ENCODE measurements at places on chromosomes 1 and 21.

DNA sequence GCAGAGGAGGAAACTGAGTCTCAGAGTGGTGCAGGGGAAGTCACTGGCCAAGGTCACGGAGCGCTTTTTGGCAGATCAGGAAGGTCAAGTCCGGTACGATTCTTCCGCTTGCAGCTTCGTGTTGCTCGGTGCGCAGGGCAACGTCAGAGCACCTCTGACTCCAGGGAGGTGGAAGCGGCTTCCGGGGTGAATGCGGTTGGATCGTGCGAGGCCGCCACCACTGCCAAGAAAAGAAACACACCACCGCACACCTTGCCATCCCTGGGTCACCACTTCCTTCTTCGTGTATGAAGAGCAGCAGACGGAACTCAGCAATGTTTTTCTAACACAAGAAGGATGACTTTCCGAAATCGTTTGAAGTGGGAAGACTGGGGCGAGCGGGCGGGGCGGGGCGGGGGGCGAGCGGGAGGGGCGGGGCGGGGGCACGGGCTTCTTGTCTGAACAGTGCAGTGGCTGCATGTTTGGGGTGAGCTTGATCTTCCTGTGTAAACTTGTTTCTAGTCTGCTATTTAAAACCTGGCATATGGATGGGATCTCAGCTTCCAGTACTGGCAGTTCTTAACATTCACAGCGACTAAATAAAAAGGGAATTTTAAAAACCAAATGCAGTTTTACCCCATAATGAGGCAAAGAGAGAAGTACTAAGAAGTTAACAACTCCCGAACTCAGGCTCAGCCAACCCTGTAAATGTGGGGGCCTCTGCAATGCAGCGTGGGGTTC lies 300.0 kb downstream of the RRAGC start:
- no peak for DNase-seq

GRCh38 chr1:216566641-216567205 lies 143.5 kb upstream of the USH2A start:
- DNase-seq = no peak

DNA sequence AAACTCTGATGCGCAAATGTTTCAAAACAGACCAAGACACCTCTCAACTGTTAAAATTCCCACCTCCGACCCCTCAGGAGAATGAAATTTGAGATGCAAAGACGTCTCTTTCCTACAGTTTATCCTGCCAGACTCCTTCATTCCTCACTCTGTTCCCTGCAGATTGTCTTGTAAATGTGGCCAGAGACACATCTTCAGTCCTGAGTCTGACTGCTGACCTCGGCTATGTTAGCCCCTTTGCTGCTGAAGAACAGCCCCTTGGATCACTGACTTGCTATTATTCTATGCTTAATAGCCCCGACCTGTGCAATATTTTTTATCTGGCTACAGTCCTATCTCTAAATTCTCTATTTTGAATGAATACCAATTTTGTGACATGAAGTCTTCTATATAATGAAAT lies 16.6 kb upstream of the ESRRG start:
- DNase-seq = no peak

- DNase-seq = no peak
Observed at GRCh38 chr1:217462666-217463065, 168.2 kb downstream of the GPATCH2 start.

GRCh38 chr1:172826096-172826741 lies 167.3 kb downstream of the FASLG start:
- DNase-seq = peak; percentile 25

DNA sequence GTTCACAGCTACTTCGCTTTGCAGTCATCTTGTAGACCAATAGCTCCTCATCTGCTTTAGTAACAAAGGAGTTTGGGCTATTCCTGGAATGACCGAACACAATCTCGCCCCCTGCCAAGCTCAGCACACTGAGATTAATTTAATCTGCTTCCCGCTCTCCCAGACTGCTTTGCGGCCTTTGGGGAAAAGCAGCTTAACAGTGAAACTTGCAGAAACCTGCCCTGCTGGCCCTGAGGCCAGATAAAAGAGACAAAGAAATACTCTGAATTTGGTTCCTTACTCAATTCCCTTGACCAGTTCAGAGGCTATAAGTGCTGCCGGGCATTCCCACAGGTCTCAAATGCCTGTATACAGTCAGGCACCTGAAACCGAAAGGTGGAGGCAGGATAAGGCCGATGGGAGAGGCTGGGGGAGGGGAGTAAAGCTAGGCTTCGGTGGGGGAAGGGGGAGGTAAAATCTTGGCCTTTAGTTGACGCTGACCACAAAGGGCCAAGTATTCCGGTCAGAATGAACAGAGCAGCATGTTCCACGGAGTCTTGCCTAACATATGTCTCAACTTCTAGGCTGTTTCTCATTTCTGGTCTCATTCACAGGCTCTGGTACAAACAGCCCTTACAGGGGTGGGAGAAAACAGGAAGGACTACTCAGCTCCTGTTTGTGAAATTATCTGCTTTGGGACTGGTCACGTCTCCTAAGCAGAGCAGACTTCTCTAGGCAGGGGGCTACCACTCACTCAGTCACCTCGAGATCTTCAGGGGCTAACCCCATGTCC lies 17.7 kb upstream of the A3GALT2 start:
- peak; percentile 60 for DNase-seq

DNA sequence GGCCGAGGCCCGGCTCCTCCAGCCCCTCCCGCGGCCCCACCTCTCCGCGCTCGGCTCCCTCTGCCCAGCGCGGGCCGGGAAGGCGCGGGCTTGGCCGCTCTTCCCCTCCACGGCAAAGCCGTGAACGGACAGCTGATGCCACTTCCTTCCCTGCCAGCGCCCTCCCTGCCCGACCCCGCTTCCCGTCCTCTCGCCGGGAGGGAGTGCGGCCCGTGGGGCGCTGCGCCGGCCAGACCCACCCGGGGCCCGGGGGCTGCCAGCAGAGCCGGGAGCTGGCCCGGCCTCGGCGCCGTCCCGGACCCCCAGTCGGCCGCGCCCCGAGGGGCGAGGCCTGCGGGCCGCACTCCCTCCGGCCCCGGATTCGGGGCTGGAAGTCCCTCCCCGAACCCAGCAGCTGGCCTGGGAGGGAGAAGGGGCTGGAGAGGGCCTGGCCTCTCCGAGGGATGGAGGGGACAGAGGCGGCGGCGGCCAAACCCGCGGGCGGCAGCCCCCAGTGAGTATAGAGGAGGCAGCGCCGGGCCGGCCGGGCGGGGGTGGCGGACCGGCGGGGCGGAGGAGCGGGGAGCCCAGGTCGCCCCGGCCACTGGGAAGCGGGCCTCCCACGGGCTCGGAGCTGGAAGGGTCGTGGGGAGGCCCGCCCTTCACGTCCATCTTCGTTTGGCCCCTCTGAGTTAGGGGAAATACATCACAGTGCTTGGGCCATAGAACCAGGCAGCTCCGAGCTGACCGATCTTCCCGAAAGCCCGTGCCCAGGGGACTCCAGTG lies at the start of gene KIAA1614:
TSS of gene KIAA1614 (plus strand) at position 97 of the 765 bp plus-strand sequence. CDS start at position 444, 347 bp downstream.
- DNase-seq = peak; percentile 53

DNA sequence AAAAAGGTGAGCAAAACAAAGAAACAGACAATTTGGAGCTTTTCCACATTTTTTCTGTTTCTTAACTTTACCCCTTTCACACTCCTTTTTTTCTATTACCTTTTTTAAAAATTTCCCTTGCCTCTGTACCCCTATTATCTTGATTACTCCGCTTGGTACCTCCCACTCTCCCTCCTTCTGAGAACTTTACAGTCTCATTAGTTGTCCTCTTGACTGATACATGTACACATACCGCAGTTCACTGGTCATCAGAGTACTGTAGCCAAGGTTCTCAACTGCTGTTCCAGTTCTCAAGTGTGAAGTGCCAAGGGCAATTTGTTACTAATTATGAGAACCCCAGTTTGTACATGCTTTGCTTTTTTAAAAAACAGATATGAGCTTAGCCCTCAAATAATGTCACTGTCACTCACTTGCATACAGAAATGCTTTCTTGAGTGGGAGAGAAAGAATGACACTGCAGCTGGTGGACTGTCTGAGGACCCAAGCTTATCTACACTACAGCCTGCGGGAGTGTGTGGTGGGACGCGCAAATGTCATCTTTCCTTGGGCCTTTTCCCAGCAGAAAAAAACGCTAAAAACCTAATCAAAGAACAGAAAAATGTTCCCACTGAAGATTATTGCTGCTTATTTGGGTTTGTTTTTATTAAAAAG lies 160.8 kb downstream of the DISP1 start:
- no peak for DNase-seq

DNA sequence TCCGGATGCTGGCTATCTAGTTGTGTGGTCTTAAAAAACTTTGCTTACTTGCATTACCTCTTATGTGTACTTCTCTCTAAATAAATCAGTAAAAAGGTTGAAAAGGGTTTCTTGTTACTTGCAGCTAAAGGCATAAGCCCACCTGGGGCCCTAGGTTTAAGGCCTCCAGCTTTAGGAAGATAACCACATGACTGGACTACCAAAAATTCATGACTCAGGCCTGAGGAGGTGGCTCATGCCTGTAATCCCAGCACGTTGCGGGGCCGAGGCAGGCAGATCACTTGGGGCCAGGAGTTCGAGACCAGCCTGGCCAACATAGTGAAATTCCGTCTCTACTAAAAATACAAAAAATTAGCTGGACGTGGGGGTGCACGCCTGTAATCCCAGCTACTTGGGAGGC lies 142.9 kb downstream of the APP start:
- no peak for DNase-seq

DNA sequence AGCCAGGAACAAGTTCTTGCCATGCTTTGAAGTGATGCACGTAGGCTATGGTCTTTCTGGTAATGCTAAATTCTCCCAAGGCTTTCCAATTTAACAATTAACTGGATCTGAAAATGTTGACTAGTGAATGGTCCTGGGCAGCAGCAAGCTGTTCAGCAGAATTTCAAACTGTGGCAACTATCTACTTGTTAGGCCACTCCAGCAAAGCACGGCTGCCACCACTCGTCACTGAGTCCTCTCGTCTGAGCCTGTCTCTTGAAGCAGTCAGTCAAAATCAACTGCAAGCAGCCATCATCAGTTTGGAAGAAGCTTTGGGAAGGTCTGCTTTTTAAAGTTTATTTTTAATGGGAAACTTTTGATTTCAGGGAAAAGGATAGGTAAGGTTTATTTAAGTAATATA lies 6.1 kb downstream of the FLVCR1 start:
- DNase-seq = no peak

DNA sequence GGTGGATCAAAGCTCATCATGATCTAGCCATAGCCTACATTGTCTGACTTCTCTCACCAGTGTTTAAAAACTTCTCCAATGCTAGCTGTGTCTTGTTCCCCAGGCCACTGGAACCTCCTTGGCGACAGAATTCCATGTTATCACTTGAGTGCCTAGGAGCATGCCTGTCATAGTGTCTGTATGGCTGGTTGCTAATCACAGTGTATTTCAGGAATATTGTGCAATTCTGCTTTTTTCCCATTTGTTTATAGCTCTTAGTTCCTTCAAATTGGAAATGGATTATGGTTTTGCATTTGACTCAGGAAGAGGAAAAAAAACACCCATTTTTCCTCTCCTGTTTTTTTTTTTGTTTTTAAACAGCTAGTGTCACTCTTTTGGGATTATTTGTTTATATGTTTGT lies 25.5 kb downstream of the ROR1 start:
- no peak for DNase-seq

GRCh38 chr1:244068567-244068966 lies 17.5 kb downstream of the ZBTB18 start:
- no peak for DNase-seq

- DNase-seq = no peak
Observed at GRCh38 chr1:203675596-203676347, 49.1 kb downstream of the ATP2B4 start.

GRCh38 chr1:106276871-106277270 lies 779.6 kb upstream of the PRMT6 start:
- DNase-seq = no peak

All from heart left ventricle (tissue), 16 donors.